Epithelial cell of alveolus of lung (primary cell): ENCODE measurements at places on chromosomes 4 and X. TPM values are rescaled to one million over a fixed set of nuclear protein-coding genes. Genes with fewer than 3 reads are reported as not detected.

LGI2 gene
- total RNA-seq = 0.16 TPM in 1 of 2 replicates, not detected in the other

SLC49A3 gene
- 4.6 and 12.5 TPM in 2 replicates for total RNA-seq

SHISA3 gene
- total RNA-seq = 4.3 and 46.2 TPM in 2 replicates

DOK7 gene
- 0.13 and 0.32 TPM in 2 replicates for total RNA-seq

TKTL2 gene
- total RNA-seq = not detected in 2 replicates

MMGT1 gene
- 21.6 and 30.0 TPM in 2 replicates for total RNA-seq

F8A2 gene
- total RNA-seq = not detected in 2 replicates

SLC4A4 gene
- 2.8 and 32.1 TPM in 2 replicates for total RNA-seq

FHL1 gene
- 43.7 and 197 TPM in 2 replicates for total RNA-seq

TRIM75 gene
- not detected in 2 replicates for total RNA-seq
